Skeletal muscle cell (primary cell): ENCODE measurements at places on chromosomes 3 and 15.

DNA sequence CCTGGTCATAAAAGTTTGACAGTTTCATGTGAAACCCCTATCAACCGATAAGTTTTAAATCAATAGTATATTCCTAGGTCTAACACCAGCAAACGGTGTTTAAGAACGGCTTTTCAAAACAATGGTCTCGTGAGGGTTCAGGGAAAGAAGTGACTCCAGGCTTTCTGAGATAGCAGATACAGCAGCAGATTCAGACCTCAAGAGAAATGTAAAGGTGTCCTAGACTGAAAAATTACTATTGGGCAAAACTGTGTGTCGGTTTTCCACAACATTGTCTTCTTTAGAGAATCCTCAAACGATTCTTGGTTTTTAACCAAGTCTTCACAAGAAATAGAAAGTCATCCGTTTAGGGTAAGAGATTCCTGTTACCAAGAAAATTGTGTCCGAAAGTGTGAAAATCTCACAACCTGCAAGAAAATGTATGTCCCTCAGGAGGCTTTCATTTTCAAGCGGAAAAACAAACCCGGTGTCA is 1.2 kb downstream of the SETD2 start:
- DNase-seq = no peak

DNA sequence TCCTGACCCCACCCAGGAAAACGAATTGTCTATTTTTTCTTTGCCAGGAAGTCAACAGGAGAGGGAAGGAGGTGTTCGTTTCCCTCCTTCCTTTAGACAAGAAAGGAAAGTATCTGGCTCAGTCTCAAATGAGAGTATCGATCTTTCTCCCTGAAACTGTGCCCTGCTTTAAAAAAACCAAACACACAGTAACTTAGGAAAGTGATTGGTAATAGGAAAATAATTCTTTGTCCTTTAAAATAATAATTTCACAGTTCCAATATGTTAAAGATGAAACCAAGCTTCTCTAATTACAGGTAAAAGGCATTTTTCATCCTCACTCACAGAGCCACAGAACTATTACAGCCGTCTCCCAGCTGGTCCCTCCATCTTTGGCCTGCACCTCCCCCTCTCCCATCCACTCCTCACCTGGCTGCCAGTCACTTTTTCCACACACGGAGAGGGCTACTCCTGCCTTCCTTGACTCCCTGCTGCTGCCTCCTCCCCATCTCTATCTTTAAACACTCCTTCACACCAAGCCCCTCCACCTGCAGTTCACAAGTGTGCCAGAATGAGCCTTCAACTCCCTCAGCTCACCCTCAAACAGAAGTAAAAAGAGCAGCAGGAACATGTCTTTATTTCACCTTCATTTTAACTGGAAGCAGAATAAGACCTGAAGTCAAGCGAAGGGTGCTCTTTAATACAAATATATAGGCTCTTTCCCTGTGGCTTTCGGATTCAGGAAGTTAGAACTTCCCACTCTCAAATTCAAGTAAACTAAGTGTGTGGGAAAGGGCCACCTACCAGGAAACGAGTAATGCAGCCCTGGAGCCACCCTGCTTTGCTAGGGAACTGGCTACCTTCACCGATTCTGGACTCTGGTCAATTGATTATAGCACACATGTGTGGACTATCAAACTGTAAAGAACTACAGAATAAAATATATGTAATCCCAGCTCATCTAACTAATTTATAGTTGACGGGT is 116.4 kb downstream of the SENP2 start:
- no peak for DNase-seq

DNA sequence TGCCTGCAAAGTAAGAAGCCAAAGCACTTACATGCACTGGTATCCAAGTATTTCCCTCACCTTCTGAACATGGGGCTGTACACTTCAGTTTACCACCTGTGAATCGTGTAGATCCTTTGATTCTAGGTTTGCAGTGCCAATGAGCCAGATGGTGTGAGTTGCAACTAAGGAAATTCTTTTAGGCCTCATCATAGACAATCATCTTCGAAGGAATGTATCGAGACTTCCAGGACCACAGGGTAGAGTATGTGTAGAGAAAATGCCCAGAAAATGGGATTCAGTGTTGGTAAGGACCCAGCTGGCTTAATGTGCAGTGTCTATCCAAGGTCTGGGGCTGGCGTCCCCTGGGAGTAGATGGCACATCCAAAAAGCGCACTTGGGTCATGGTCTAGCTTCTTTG is 323.2 kb upstream of the TPM1 start:
- DNase-seq = no peak

- DNase-seq = no peak
Measured at GRCh38 chr3:20527368-20527767, 341.4 kb upstream of the SGO1 start.

DNA sequence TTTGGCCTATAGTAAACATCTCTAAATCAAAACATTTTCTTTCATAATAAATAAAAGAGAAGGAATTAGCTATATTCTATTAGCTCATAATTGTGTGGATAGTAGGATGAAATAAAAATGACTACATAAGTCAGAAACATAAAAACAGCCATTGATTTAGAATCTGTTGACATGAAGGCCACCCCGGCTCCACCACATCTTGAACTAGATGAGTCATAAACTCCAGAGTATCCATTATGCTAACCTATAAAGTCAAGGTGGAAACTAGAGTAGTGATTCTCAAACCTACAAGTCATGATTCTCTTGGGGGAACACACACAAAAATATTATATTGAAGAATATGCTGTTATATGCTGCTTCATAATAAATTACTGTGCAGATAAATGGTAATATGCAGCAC is 831.0 kb downstream of the TUSC7 start:
- peak; percentile 34 for DNase-seq

DNA sequence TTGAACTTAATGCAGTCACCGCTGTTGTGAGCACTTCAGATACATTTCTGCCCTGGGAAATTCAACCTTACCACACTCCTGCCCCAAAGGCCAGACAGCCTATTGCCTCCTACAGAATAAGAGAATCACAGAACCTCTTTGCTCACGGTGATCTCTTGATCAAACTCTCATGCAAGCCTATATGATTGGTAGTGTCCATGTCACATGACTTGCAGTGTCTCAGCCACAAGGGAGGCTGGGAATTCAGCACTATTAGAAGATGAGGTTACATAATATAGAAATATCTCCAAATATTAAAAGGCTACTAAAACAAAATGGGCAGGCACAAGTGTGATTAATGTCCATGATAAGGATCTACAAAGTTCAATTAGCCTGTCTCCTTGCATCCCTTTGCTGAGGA is 3.8 kb upstream of the PCOLCE2 start:
- DNase-seq = no peak

DNA sequence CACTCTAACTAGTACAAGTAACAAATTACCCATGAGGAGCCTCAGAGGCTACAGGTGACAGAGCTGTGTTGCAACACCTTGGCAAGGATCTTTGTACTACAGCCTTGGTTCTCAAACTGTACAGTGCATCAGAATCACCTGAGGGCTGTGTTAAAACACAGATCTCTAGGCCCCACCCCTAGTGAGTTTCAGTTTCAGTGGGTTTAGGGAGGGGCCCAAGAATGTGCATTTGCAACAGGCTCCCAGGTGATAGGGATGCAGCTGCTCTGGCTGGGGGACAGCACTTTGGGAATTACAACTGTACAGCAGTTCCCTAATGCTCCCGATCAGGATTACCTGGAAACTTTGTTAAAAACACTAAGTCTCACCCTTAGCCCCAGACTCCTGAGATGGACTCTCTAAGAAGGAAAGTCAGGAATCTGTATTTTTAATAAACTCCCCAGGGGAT is 66.1 kb upstream of the NR2F2 start:
- no peak for DNase-seq
